ENCODE measurements at places on chromosomes 3 and 15. TPM values are rescaled to one million over a fixed set of nuclear protein-coding genes. Genes with fewer than 3 reads are reported as not detected.

TRAT1 gene
- not detected for polyA plus RNA-seq

AMIGO3 gene
- 1.5 TPM for polyA plus RNA-seq

NEK10 gene
- polyA plus RNA-seq = not detected

CHRFAM7A gene
- 2.7 TPM for polyA plus RNA-seq

DISP2 gene
- polyA plus RNA-seq = 0.01 TPM

GATA2 gene
- 0.07 TPM for polyA plus RNA-seq

SATB1 gene
- polyA plus RNA-seq = 6.9 TPM

PLIN1 gene
- not detected for polyA plus RNA-seq

AKAP13 gene
- 92.6 TPM for polyA plus RNA-seq

CNTN3 gene
- polyA plus RNA-seq = not detected

CCDC80 gene
- polyA plus RNA-seq = not detected

TCAIM gene
- 4.6 TPM for polyA plus RNA-seq

CNTN4 gene
- polyA plus RNA-seq = not detected

ANKRD34C gene
- not detected for polyA plus RNA-seq
